ENCODE measurements at places on chromosomes 6 and 20.

GRCh38 chr20:48752963-48753362, 74.8 kb downstream of the PREX1 start:
- DNase-seq = no peak

DNA sequence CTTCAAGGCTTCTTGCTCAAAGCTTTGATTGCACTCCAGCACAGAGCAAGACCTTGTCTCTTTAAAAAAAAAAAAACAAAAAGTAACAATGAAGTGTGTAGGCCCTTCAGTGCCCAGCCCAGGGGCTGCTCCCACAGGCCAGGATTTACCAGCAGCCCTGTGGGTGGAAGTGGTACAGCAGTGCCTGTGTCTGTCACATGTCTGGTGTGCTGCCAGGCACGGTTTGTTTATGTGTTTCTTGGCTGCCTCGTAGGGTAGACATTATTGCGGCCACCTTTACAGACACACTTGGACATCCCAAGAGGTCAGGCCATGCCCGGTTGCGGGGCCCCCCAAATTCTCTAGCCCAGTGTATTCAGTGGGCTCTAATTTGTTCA, 12.7 kb downstream of the DYNLRB1 start:
- DNase-seq = no peak

GRCh38 chr20:58128635-58129625, 99.5 kb downstream of the ANKRD60 start:
- DNase-seq = no peak

GRCh38 chr20:49955167-49955566, 19.0 kb downstream of the RNF114 start:
- DNase-seq = no peak

GRCh38 chr6:65830151-65830550, 123.1 kb upstream of the EYS start:
- no peak for DNase-seq

GRCh38 chr20:5687884-5688283, 62.3 kb upstream of the SHLD1 start:
- DNase-seq = no peak

DNA sequence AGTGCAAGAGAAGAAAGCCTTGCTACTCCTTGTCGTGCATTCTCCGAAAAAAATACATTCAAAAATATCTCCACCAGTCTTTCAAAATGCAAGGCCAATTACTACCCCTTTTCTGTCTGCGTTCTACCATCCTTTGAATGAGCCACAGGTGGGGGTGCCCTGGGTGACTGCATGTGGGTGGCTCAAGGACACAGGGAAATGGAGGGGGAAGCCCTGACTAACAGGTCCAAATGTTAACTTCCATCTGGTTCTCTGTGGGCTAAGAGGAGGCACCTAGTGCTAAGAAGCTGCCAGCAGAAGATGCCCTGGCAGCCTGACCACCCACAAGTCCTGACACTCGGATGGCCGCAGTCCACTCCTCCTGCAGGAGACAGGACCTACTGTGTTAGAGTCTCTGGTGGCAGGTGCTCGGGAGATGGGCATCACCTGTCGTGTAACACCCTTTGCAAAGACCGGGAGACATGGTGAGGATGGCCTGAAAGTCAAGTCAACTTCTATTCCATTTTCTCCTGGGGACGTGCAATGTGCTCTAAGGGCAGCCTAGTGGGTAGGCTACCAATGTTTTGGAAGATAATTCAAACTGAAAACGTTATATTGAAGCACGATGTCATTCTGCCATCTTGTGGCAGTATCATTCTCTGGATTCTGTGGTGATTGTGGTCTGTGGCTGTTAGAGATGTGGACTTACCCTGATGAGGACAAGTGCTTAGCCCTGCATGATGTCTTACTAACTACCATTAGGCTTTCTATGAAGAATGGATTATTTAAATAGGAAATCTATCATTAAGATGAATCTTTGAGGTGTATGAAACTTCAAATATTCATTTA, 27.4 kb upstream of the IGF2R start:
- peak; percentile 9 for DNase-seq

GRCh38 chr6:144122861-144123260, 27.5 kb upstream of the STX11 start:
- DNase-seq = no peak

DNA sequence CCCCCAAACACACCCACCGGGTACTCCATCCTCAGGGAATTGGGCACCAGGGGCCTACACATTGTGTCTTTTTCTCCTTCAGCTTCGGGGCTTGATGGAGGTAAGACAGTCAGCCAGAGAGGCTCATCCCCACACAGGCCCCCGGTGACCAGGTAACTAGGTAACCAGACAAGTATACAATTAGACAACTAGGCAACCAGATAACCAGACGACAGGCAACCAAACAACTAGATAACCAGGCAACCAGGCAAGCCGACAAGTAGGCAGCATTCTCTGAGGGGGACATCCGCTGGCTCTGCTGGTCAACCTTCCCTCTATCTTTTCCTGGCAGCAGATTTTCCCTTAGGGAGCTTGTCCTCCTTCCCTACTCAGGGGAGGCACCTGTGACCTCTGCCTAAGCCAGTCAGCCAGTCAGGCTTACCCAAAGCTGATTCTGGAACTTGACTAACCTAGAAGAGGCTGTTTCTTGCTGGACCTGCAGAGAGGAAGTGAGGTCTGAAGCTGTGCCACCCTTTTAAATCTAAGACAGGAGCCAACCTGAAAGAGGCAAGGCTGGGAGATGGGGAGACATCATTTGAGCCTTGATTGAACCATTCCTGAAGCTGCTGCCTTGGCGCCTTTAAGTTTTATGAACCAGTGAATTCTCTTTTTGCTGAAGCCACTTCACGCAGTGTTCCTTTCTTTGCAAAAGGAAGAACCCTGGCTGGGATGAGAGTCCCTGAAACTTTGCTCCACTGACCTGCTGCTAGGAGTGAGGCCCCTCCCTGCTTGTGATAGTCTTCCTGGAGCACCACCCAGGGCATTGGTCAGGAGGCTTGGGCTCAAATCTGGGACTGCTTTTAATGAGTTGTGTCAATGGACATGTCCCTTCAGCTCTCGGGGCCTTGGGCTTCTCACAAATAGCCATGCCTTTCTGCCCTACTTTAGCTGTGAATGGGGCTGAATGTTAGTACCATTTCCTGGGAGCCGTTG, 96.4 kb upstream of the RNF24 start:
- no peak for DNase-seq

- DNase-seq = no peak
Measured at GRCh38 chr6:145034664-145035063, 700.7 kb downstream of the EPM2A start.

DNA sequence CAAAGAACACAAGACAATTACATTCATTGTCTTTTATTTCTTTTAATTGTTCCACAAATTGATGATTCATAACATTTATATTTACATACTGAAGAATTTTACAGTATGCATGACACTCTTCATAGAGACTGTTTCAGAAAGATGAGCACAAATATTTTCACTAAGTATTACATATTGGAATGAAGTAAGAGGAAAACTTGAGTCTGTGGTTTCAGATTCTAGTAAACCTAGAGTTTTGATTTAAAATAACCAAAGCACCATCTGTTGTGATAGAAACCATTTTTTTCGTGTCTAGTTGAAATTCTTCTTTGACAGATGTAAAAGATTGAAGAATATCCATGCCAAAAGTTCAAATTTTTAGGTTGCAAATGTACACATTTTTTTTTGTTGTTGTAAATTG, 32.1 kb upstream of the OPN5 start:
- no peak for DNase-seq

- no peak for DNase-seq
Measured at GRCh38 chr20:48668451-48668946, 159.3 kb downstream of the PREX1 start.

DNA sequence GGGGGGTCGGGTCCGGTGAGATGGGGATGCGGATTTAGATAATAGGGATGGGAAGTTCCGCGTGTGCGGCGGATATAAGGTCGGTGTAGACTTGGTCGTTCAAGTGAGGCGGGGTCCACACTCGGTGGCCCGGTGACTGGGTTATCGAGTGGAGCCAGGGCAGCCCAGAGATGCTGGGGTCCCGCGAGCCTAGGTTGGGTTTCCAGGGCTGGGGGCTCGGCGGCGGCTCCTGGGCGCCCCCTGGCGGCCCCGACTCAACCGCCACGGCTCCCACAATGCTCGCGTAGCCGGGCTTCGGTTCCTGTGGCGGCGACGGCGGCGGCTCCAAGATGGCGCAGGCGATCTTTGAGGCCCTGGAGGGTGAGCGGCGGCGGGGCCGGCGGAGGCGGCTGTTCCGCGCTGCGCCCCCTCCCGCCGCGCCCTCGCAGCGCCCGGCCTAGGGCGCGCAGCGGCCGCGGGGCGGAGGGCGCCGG, at the start of gene ZNF341:
ZNF341 (plus strand) TSS at position 304 of the 473 bp plus-strand sequence; CDS start at position 330, 26 bp downstream.
- peak; percentile 86 for DNase-seq

- no peak for DNase-seq
Measured at GRCh38 chr6:12009180-12009685, 2.9 kb upstream of the HIVEP1 start.

- DNase-seq = no peak
Measured at GRCh38 chr6:3634280-3634816, 117.2 kb downstream of the PXDC1 start.

- DNase-seq = no peak
Measured at GRCh38 chr20:55266361-55266760, 739.0 kb downstream of the CBLN4 start.

- no peak for DNase-seq
Measured at GRCh38 chr6:124393536-124393935, 568.7 kb upstream of the RNF217 start.

DNA sequence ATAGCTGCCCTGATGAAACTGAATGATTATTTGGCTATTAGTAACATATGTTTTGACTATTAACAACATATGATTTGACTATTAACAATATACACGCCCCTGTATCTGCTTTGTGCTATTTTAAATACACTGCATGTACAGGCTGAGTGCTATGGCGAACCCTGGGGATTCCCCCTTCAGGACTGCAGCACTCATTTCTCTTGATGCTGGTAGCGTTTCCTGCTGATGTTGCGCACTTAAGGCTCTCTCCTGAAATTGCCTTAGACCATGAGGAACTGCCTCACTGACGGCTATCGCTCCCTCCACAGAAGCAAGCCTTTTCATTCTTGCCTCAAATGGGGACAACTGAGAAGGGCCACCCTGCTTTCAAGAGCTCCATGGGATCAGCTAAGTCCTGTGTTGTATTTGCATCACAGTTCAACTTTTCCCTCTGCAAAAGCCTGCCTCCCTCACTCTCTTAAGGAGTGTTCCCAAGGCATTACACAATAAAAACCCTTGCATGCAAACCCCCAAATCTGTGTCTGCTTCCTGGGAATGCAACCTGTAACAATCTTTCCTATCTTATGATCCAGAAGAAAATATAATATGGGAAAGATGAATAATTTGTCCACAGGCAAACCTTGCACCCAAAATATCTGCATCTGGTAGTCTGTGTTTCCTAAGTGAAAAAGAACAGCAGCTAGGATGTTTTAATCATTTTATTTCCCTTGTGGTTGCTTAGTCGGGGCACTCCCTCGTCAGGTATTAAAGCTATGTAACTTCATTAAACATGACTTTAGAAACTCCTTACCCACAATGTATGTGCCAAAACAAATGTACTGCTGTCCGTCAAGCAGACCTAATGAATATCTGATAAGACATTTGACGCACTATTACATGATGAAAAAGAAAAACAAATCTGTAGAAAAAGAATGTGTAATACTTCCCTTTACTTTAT, 456.4 kb downstream of the COL12A1 start:
- DNase-seq = no peak

- DNase-seq = no peak
Measured at GRCh38 chr6:54900666-54901065, 54.1 kb downstream of the FAM83B start.

- DNase-seq = no peak
Measured at GRCh38 chr20:64049060-64049877, at the start of gene SOX18. Gene SOX18, minus strand, starts transcription at chr20:64049639. Its CDS starts 123 bp downstream, at chr20:64049516.

DNA sequence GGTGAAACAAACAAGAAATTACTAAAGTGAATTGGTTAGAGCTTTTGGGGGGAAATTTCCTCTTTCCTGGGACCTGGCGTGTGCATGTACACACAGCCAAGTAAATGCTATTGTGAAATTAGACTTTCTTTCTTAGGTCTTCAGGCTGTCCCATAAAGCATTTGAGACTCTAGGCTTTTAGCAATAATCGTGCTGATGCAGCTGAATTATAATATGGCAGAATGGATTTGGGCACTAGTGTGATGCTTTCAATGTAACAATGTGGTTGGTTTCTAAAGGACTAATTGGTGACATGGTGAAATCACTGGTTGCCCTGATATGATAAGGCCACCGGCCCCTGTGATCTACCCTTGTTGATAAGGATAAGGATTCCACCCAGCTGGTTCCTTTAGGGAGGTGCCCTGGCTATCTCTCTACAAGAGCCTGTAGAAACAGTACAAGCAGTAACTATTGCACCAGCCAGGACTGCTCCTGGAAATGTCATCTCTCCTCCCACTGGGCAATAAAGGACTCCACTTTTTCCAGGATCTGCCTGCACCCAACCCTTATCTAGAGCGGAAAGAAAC, 164.1 kb downstream of the TFAP2A start:
- no peak for DNase-seq

DNA sequence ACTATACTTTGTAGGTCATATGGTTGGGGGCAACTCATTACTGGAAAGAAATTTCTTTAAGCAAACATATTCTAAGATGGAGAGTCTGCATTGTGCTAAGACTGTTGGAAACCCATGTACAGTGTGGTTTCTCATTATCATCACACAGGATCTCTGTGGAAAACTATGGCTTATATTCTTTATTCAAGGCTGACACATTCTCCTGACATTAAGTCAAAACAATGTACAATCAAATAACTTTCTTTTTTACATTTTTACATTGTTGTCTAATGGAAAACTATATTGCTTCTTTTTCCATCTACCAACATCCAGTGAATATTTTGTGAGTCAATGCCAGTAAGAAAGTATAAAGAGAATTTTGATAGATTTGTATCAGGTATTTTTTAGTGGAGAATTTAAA, 417.6 kb downstream of the GRIK2 start:
- no peak for DNase-seq

DNA sequence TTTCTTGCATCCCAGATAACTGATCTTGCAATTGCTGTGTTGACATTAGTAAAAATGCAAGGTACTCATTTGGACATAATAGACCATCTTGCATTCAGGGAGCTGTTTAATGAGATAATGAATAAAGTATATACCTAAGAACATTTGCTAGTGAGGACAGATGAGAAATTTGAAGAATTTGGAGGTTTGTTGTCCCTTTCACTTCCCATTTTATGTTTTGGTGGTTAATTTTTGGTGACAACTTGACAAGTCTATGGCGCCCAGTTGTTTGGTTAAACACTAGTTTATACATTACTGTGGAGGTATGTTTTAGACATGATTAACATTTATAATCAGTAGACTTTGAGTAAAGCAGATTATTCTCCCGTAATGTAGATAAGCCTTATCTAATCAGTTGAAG, 300.2 kb upstream of the SYNCRIP start:
- no peak for DNase-seq

- DNase-seq = no peak
Measured at GRCh38 chr6:33817489-33817888, 13.7 kb upstream of the MLN start.

DNA sequence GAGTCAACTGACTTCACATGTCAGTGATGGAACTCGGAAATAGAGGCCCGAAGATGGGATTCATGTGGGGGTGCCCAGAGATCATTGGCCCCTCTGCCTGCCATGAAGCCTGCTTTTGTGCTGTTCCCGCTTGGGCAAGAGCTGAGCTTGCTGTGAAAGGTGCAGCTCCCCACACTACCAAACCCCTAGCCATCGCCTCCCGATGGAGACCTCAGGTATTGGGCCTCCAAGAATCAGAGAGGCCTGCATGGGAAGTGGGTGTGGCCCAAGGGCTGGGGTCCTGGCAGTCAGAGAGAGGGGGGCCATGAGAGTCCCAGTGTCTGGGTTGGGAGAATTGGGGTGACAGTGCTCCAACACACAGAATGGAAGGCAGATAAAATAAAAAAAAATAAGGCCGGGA, 160.9 kb downstream of the SOD2 start:
- no peak for DNase-seq
